ENCODE measurements at places on chromosomes 13 and 19. TPM values are rescaled to one million over a fixed set of nuclear protein-coding genes. Genes with fewer than 3 reads are reported as not detected.
A peak's percentile ranks its signal among the peaks of the same experiment; 100 is the strongest.

Gene DPRX
- total RNA-seq: not detected

Gene ZNF83
- total RNA-seq: 96.9 TPM

GRCh38 chr19:12796146-12797071 lies 5.1 kb downstream of the JUNB start:
- peak; percentile 73 for DNase-seq
- H3K4me1 ChIP-seq: peaks cover 37% of the 10 kb centered on the region
- H3K27me3 ChIP-seq: peaks cover 2% of the 10 kb centered on the region
- peak overlapping the region; percentile 27 for H3K27ac ChIP-seq
- no peaks in the 10 kb centered on the region for H3K36me3 ChIP-seq
- H3K4me3 ChIP-seq: no peak overlapping the region

Gene ATP7B
- total RNA-seq: 0.45 TPM

Gene ZNF578
- total RNA-seq: 2.5 TPM

DNA sequence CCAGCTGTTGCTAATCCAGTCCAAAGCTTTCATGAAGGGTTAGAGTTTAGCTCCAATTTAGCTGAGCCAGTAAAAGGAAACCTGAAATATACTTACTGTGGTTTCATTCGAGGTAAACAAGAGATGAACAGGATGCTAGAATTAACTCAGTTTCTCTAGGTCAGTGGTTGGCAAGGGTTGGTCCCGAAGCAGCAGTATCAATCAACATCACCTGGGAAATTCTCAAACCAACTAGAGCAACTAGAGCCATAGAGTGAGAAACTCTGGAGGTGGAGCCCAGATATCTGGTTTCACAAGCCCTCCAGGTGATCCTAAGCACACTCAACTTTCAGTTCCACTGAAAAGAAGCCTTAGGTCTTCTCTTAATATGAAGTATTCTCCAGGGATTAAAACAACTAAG lies 376.7 kb downstream of the OXGR1 start:
- no peaks in the 10 kb centered on the region for H3K27me3 ChIP-seq
- no peak overlapping the region for H3K4me3 ChIP-seq
- DNase-seq: no peak
- H3K4me1 ChIP-seq: no peaks in the 10 kb centered on the region
- no peaks in the 10 kb centered on the region for H3K36me3 ChIP-seq
- no peak overlapping the region for H3K27ac ChIP-seq

GRCh38 chr19:1027650-1028061 lies 1.2 kb downstream of the CNN2 start:
- no peaks in the 10 kb centered on the region for H3K27me3 ChIP-seq
- H3K36me3 ChIP-seq: peaks cover 12% of the 10 kb centered on the region
- no peak for DNase-seq

Gene GGN
- not detected for total RNA-seq

DNA sequence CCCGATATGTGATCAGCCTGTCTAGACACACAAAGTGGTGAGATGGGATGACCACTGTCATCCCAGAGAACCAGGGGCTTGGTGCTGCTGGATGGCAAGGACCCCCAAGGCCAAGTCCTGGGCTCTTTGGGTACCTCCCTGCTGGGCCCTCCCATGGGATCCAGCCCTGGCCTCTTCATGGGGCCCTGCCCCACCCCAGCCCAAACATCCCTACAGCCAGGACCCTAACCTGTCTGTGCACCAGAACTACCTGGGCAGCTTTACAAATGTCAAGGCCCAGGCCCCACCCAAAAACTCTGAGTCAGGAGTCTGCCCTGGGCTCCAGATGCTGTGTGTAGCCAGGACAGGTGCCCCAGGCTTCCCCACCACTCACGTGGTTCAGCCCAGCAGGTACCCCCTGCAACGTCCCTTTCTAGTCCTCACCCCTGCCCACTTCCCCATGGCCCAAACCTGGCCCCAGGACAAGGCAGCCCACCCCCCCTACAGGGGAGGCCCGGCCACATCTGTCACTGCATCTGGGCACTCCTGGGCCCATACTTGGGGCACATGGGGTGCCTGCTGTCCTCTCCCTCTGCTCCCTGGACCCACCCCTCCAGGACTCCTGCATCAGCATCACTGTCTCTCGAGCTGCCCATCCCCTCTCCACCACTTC lies 233.5 kb downstream of the TUBA3C start:
- no peaks in the 10 kb centered on the region for H3K36me3 ChIP-seq
- no peaks in the 10 kb centered on the region for H3K4me1 ChIP-seq
- no peaks in the 10 kb centered on the region for H3K27me3 ChIP-seq
- H3K4me3 ChIP-seq: no peak overlapping the region
- DNase-seq: no peak

DNA sequence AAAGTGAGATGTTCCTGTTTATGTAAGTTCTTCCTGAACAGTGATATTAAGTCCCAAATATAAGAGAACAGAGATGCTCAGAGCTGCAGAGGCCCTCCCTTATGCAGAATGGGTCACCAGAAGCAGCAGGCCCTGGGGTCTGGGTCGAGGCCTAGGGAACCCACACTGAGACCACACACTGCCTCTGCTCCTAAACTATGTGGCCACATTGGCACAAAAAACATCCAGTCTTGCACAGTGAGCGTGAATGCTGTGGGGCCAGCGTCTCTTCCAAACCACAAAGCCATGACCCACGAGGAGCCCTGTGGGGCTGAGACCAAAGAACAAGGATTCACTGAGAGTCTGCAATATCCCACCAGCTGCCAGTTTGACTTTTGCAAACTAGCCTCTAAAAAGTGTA lies 23.6 kb downstream of the PROZ start:
- peaks cover 71% of the 10 kb centered on the region for H3K4me1 ChIP-seq
- peaks cover 33% of the 10 kb centered on the region for H3K36me3 ChIP-seq
- no peak overlapping the region for H3K27ac ChIP-seq

DNA sequence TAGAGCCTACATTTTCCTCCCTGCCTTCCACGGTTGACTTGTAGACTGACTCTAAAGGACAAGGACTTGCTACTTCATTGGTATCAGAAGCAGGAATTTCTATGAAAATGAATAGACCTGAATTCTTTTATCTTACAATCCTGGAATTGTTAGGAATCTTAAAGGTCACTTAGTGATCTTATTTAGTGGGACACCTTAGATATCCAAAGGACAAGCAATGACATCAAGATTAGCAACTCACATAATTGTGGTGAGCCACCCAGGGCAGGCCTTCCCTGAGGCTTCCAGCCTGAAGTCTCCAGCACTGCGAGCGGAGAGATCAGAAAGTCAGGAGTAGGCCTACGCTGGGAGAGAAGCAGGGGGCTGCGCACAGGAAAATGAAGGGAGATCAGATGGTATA lies 37.8 kb downstream of the KLF5 start:
- H3K36me3 ChIP-seq: no peaks in the 10 kb centered on the region
- DNase-seq: no peak
- H3K27ac ChIP-seq: no peak overlapping the region
- no peak overlapping the region for H3K4me3 ChIP-seq

- H3K27me3 ChIP-seq: no peaks in the 10 kb centered on the region
- no peak for DNase-seq
- no peaks in the 10 kb centered on the region for H3K36me3 ChIP-seq
- H3K4me1 ChIP-seq: no peaks in the 10 kb centered on the region
These were observed 242.4 kb upstream of the SLC10A2 start for GRCh38 chr13:103308667-103309066.

Gene OR7E24
- not detected for total RNA-seq

DNA sequence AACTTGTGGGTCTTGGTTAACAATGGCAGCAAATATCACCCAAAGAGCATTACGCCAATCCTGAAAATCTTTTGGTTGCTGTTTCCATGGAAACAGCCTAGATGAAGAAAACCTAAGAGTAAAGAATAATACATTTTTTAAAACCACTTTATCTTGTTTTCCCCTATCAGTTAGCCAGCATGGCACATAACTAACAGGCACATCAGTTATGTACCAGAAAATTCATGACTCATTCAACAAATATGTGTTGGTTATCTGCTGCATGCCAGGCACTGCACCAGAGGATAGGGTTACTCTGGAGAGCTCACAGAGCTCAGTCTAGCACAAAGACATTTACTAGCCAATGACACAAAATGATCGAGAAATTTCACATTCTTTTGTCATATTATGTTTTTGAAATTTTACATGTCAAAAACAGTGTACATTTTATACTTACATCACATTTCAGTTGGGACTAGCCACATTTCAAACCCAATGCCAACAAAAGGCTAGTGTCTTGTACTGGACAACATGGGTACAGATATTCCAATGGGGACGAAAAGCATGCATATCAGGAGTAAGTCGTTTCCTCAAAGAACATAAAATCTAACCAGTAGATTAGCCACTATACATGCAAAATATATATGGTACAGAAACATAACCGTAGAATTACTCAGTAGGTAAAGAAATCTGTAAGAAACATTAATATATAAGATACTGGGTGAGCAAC lies 20.3 kb downstream of the LNX2 start:
- H3K4me1 ChIP-seq: no peaks in the 10 kb centered on the region
- no peaks in the 10 kb centered on the region for H3K36me3 ChIP-seq
- no peak for DNase-seq
- no peak overlapping the region for H3K27ac ChIP-seq
- no peaks in the 10 kb centered on the region for H3K27me3 ChIP-seq

Gene KIR2DL3
- total RNA-seq: 54.1 TPM

- H3K27ac ChIP-seq: no peak overlapping the region
- peaks cover 10% of the 10 kb centered on the region for H3K4me1 ChIP-seq
- H3K36me3 ChIP-seq: no peaks in the 10 kb centered on the region
- peaks cover 2% of the 10 kb centered on the region for H3K27me3 ChIP-seq
- no peak for DNase-seq
These were observed 98.6 kb downstream of the GADD45B start for GRCh38 chr19:2574478-2574931.

DNA sequence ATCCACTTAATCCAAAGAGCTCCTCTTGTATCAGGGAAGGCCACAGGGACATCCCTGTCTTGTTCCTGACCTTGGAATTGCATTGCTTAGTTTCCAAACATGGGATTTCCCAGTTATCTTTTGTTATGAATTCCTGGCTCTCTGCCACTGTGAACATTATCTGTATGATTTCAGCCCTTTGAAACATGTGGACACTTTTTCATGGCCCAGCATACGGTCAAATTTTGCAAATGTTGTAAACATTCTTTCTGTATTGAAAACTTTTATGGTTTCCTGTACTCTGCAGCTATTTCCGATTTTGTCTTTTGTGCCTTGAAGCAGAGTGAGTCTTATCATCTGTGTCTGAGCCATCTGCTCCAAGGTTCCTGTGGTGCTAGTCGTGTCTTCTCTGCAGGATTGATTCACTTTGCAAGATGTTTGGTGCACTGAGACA lies 4.5 kb upstream of the CFAP97D2 start:
- DNase-seq: no peak
- no peaks in the 10 kb centered on the region for H3K27me3 ChIP-seq
- H3K4me1 ChIP-seq: peaks cover 24% of the 10 kb centered on the region
- no peak overlapping the region for H3K27ac ChIP-seq
- no peaks in the 10 kb centered on the region for H3K36me3 ChIP-seq
- H3K4me3 ChIP-seq: no peak overlapping the region

GRCh38 chr13:34371645-34372395 lies 553.9 kb downstream of the RFC3 start:
- no peaks in the 10 kb centered on the region for H3K4me1 ChIP-seq
- no peak overlapping the region for H3K27ac ChIP-seq
- H3K36me3 ChIP-seq: no peaks in the 10 kb centered on the region
- no peaks in the 10 kb centered on the region for H3K27me3 ChIP-seq
- no peak overlapping the region for H3K4me3 ChIP-seq
- DNase-seq: no peak

DNA sequence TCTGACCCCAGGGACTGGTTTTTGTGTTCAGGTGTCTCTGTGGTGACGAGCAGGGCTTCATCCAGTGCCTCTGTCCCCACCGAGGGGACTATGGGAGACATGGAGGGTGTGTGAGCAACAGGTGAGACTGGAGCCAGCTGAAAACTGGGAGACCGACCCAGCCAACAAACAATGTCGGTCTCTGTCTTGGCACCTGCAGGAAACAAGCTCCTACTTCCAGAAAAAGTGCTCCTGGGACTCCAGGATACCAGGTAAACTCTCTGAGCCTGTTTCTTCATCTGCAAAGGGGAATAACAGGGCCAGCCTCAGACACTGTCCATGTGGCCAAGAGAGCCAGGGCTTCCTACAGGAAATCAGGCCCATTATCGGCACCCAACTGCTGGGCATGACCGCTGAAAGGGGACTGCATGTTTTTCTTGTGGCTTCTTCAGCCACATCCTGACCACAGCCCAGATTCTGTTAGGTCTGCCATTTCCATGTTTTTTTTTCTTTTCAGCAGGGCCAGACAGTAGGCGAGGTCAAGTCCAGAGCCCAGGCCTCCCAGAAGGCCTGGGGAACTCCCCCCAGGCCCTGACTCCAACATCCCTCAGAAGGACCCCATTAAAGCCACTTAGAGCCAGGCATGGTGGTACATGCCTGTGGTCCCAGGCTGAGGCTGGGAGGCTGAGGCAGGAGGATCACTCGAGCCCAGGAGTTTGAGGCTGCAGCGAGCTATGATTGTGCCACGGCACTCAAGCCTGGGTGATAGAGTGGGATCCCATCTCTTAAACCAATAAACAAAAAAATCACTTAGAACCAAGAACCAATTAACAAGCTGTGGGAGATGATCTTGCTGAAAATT lies 836 bp upstream of the BST2 start:
- H3K27me3 ChIP-seq: no peaks in the 10 kb centered on the region
- DNase-seq: peak; percentile 47
- H3K4me1 ChIP-seq: peaks cover 56% of the 10 kb centered on the region
- H3K27ac ChIP-seq: peak overlapping the region; percentile 89
- peak overlapping the region; percentile 78 for H3K4me3 ChIP-seq

Gene EFNA2
- not detected for total RNA-seq

- no peak for DNase-seq
- H3K36me3 ChIP-seq: peaks cover 22% of the 10 kb centered on the region
- no peak overlapping the region for H3K4me3 ChIP-seq
These were observed 5.1 kb downstream of the DNMT1 start for GRCh38 chr19:10189616-10190015.

DNA sequence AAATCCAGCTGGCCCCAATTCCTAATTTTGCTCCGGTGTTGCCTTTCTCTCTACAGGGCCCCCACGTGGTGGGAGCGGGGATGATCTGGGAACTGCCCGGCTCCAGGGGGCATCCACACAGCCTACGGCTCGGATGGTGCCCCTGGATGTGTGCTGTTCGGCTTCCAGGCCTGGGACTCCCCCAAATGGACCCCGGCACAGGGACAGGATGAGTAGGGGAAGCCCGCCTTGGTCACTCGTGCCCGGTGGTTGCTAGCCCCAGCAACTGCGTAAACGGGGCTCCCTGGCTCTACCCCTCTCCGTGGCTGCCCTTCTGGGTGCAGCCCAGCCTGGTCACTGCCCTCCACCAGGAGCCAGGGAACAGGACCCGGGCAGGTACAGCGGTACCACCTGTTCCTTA lies 111.5 kb downstream of the TEX26 start:
- no peak overlapping the region for H3K27ac ChIP-seq
- H3K4me1 ChIP-seq: peaks cover 31% of the 10 kb centered on the region
- peaks cover 16% of the 10 kb centered on the region for H3K27me3 ChIP-seq
- no peaks in the 10 kb centered on the region for H3K36me3 ChIP-seq
- no peak for DNase-seq

- no peak overlapping the region for H3K4me3 ChIP-seq
- H3K36me3 ChIP-seq: no peaks in the 10 kb centered on the region
- DNase-seq: no peak
- H3K27ac ChIP-seq: peak overlapping the region; percentile 32
These were observed 81.4 kb downstream of the RNASEH2B start for GRCh38 chr13:50990818-50991506.

Gene SMIM44
- not detected for total RNA-seq
